ENCODE measurements at places on chromosomes 5 and 9. TPM values are rescaled to one million over a fixed set of nuclear protein-coding genes. Genes with fewer than 3 reads are reported as not detected.

DNA sequence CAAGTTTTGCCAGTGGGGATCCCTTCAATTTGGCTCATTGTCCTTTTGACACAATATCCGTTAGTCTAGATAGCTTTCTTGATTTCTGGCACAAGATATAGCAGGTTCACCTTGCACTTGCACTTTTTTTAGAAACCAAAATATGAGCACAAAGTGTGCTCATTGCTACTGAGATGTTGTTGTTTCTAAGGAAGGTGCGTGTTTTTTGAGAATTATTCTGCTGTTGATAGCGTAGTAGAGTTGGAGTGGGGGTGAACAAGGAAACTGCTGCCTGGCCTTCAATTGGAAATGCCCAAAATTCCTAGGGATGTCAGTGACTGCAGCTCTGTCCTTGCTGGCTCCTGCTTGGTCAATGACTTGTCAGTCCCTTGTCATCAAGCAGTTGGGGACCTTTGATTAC, 73.3 kb downstream of the TLE4 start:
- DNase-seq: no peak

GRCh38 chr5:122727112-122727541, 47.8 kb upstream of the SNX2 start:
- DNase-seq: no peak

GRCh38 chr9:2601785-2602378, 19.7 kb upstream of the VLDLR start:
- peak; percentile 68 for DNase-seq

- DNase-seq: no peak
Observed at GRCh38 chr5:107464416-107464815, 206.3 kb downstream of the EFNA5 start.

DNA sequence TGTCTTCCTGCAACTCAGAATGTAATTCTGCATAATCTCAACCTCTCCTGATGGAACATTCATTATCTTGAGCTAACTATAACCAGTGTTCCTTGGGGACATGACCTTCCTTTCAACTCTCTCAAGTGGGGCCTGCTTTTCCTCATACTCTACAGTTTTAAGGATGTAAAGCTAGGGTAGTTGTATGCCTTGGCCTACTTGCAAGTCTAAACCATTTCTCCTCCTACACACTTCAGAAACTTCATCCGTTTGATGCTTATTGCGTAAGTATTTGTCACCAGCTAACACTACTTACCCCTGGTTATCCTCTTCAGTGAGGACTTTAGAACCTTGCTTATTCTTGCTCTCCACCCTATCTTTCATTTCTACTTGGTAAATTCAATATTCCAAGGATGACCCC, 548.9 kb downstream of the HINT1 start:
- DNase-seq: no peak

- no peak for DNase-seq
Observed at GRCh38 chr9:90893706-90894105, 92.1 kb downstream of the SYK start.

DNA sequence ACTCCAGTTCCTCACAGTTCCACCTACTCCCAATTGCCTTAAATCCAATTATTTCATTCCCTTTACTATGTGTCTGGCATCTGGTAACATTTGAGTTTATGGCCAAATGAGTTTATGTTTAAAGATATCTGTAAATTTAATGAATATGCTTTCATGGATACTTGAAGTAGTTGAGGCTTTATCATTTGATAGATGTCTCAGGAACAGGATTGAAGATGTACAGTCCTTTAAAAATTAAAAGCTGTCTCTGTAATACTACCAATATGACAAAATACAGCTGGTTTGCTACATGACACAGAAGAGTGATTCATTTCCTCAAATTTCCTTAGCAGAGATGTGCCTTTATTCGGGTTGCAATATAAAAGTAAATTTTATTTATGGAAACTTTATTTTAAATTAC, 2326.0 kb upstream of the ACO1 start:
- no peak for DNase-seq

- DNase-seq: no peak
Observed at GRCh38 chr5:19771174-19771835, 216.7 kb downstream of the CDH18 start.

DNA sequence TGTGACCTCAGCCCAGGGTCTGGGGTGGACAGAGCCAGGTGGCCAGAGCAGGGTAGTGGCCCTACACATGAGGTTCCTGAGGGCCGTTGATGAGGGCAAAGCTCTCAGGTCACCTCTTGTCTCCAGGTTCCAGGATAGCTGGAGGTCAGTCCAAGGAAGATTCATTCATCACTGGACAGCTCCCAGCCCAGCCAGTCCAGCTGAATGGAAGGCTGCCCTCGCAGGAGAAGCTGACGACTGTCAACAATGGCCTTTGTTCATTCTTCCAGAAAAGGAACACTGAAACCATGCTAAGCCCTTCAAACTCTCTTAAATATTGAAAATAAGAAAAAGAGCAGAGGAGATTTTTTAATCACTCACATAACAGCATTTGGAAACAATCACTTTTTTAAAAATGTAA, 169.7 kb upstream of the TBCA start:
- DNase-seq: no peak

DNA sequence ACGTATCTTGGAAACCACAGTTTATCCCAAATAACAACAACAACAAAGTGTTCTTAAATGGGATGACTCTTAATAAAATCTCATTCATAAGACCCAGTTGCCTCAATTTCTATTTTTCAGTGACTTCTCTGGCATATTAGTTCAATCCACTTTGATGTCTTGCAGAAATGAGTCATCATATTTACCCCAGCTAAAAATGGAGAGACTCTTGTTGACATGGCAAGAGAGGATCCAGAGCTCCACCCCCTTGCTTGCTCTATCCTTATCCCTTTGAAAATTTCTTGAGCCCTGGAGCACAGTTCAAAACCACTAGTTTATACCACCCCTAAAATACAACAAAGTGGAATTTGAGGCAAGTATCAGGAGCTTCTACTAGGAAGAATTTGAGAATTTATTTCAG, 20.8 kb downstream of the VCAN start:
- DNase-seq: no peak

DNA sequence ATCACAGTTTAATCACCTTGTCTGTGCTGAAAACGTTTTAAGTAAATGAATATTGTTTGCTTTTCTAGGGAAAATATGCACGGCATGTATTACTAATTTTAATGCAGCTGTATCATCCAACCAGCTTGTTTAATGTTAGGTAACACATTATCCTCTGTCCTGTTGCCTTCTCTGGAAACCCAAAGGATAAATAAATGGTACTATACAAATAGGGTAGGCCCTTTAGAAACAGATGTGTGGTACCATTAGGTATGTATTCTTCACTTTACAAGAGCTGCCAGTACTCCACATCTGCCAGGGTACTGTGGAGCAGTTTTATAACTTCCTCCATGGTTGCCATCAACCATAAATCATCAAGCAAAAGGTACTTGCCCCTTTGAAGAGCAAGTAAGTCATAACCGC, 42.9 kb downstream of the FAF2 start:
- no peak for DNase-seq

GRCh38 chr9:130058887-130059286, 5.2 kb downstream of the GPR107 start:
- peak; percentile 19 for DNase-seq

DNA sequence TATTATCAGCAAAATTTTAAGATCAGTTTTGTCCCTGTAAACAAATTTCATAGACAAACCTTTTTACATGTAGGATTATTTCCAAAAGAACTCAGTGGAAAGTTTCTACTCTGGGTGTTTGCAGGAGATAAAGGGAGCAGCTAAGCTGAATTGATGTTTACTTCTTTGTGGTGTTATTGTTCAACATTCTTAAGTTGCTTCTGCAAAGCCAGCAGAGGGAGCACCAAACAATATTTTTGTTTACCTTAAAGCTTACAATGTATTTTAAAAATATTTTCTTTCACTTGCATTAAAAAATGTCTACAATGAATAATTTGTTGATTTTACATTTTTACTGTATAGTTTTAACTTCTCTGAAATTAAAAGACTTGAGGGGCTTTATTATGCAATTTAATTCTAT, 135.4 kb downstream of the ATG10 start:
- no peak for DNase-seq

The FANCC gene
- 14.0 TPM for total RNA-seq

GRCh38 chr5:19615071-19615470, 372.9 kb downstream of the CDH18 start:
- no peak for DNase-seq

DNA sequence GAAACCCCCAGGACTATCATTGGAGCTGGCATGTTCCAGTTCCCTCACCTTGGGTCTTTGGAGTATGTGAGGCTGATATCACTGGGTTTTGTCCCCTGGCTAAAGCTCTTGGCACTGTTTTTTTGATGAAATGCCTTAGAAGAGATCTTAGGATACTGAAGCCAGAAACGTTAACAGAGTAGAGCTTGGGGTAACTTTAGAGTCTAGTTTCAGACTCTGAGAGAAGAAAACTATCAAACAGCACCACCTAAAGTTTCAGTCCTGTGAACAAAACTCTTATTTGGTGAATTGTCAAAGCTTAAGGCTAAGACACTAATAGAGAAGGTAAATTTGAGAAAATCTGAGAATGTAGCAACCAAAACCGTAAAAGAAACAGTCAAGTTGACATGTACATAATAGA, 111.7 kb upstream of the PUM3 start:
- no peak for DNase-seq

DNA sequence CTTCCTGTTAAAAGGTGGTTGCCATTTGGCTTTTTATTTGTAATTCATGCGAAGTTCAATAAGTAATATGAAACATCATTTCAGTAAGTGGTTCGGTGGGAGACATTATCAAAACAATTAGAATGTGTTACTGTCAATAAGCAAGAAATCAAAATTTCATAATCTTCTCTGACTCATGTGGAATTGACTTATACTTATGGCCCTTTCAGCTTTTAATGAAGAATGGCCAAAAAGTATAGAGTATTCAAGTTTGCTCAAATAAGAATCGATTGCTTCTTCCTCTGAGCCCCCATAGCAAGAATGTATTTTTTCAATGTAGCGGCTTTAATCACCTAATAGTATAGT, 174.5 kb downstream of the AOPEP start:
- DNase-seq: no peak

DNA sequence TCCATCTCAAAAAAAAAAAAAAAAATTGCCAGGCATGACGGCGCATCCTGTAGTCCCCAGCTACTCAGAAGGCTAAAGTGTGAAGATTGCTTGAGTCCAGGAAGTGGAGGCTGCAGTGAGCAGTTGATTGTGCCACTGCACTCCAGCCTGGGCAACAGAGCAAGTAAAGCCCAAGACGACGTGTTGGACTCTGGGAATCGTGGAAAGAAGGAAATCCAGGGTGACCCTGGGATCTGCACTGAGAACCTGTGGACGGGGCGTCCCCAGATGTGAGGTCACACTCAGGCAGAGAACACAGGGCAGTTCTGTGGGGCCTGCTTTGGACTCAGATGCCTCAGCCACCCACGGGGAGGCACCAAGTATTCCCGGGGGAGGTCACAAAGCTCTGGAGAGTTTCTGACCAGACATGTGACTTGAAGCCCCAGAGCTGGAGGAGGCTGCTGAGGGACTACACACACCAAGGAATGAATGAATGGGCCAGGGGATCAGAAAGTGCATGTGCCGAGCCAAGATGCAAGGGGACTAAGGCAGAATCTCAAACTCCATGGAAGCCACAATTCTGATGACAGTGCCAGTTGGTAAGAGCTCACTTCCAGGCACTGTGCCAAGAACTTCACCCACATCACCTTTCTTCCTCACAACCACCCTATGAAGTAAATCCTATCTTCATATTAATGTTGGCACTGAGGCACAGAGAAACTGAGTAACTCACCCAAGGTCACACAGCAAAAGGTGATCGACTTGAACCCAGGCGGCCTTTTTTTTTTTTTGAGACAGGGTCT, 12.9 kb downstream of the DYNC2I2 start:
- DNase-seq: peak; percentile 86

The ADCY2 gene
- not detected for total RNA-seq

DNA sequence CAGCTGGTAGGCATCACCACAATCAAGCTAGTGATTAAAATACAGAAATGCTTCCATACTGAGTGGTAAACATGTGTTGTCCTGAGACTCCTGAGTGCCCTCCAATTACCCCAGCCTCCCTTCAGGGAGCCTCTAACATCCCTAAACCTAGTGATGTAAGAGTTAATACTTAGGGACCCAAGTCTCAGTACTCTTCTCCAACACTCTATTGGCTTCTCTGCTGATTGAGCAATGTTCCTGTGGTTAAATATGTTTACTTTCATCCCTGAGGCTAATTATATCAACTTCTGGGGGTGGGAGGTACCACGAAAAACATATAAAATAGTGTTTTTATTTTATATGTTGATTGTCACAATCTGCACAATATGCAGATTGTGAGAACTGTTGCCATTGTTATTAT, 5.0 kb downstream of the GRXCR2 start:
- DNase-seq: no peak

The ITK gene
- 1.3 TPM for total RNA-seq

GRCh38 chr9:114888607-114889006, 41.8 kb downstream of the TNFSF8 start:
- no peak for DNase-seq

DNA sequence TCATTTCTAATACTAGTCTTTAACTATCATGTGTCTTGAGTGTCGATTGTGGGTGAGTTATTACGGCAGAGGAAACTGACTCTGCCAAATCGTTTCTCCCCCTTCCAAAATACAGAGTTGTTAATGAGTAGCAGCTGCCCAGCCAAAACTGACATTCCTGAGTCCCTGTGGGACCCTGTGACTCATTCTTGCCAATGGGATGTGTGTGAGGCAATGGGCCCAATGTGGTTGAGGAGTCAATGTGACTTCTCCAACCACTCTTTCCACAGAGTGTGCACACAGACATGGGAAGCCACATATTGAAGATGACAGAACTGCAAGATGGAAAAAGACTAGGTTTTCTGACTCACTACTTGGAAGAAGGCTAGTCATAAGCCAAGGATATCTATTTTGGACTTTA, 434.7 kb downstream of the DTWD2 start:
- DNase-seq: no peak

The SPATA31A3 gene
- not detected for total RNA-seq

DNA sequence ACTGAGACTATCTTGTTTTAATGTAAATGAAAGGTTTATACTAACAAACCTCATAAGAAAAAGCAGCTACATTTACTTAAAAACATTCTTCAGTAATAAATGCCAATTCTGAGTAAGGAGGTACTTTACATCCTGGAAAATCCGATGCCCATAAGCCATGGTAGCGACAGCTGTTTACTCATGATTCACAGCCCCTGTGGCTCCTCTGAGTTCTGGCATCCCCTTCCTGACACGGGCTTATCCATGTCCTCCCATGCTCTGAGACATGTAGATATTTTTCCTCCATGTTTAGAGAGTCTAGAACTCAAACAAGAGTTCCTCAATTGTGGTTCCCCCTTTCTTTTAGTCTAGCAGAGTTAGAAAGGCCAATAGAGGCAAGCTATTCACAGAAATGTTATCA, 63.1 kb upstream of the DEPDC1B start:
- DNase-seq: no peak

The PAPPA gene
- 0.30 TPM for total RNA-seq

GRCh38 chr9:15287309-15287708, 19.7 kb downstream of the TTC39B start:
- DNase-seq: no peak

- DNase-seq: peak; percentile 94
Observed at GRCh38 chr9:124206391-124206790, 51.4 kb upstream of the NEK6 start.
